ENCODE measurements at places on chromosomes 1 and 21.

DNA sequence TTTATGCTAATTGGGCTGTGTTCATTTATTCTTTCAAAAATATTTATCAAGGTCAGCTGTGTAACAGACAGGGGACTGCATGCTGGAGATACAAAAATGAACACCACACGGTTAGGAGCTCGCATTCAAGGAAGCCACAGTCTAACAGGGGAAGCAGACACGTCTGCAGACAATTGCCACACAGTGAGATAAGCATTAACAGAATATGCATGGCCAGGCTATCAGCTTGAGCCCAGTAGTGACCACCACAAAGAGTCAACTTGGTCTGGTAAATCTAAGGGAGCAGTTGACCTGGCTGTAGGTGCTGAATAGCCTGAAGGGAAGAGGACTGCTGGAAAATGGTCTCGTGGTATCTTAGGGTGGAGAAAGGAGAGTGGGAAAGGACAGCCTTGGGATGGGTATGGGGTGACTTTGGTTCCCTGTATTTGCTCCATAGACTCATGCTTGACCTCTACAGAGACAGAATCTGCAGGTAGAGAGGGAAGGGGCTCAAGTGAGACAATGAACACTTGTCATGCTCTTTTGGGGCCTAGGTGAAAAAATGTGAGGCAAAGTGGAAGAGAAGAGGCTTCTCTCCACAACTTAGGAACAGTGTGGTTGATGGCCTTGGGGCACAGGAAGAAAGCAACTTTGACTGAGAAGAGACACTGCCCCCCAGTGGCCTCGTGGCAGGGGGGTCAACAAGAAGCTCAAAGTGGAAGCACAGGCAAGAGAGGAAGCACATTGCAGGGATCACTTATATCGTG lies 7.6 kb upstream of the NPL start:
- DNase-seq = peak; percentile 68

- no peak for DNase-seq
These were observed 164.7 kb downstream of the NEGR1 start for GRCh38 chr1:72117621-72118020.

GRCh38 chr1:6859415-6860343 lies 74.4 kb downstream of the CAMTA1 start:
- DNase-seq = no peak

DNA sequence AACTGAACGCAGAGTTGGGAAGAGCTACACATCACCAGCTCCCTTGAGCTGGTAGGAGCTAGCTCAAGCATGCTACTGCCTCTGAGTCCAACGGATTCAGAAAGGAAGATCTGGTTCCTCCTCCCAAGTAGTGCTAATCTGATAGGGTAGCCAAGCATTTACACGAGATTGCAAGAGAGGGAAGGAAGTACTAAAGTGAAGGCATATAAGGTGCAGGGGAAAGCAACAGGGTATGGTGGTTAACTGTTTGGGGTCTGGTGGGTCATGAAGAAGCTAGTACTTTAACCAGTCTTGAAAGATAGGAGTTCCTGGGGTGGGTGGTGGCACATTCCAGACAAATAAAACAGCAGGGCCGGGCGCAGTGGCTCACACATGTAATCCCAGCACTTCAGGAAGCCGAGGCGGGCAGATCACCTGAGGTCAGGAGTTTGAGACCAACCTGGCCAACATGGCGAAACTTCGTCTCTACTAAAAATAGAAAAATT lies 20.2 kb upstream of the ZNF436 start:
- DNase-seq = no peak

- no peak for DNase-seq
These were observed 148.9 kb upstream of the IRF2BP2 start for GRCh38 chr1:234758851-234759250.

Data from left lobe of liver (tissue), 2 donors.